ENCODE measurements at places on chromosomes 5 and 9.

DNA sequence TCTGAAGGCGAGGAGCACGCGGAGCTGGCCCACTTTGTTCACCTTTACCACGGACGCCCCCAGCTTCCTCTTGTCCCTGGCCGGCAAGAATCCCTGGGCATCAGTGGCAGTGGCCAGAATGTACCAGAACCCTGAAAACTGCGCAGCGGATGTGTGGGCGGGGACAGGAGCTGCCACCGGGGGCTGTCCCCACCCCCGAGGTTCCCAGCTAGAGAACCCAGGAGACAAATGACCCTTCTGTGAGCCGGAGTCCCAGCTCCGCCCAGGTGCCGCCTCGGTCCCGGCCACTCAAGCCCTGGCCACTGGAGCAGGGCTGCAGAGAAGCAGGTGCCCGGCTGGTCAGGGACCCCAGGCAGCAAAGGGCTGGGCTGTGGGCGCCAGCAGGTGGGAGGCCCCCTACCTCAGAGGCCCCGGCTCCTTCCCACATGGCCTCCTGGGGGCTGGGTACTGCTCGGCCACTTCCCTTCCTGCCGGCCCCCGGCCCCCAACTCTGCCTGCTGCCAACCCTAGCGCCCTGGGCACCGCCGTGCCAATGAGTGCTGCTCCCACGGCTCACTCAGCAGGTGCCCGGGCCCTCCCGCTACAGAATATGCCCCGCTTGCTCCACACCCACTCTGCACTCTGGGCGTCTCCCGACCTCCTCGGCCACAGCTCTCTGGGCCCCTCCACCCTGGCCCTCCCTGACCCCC, 713 bp downstream of the LCN10 start:
- DNase-seq = no peak

DNA sequence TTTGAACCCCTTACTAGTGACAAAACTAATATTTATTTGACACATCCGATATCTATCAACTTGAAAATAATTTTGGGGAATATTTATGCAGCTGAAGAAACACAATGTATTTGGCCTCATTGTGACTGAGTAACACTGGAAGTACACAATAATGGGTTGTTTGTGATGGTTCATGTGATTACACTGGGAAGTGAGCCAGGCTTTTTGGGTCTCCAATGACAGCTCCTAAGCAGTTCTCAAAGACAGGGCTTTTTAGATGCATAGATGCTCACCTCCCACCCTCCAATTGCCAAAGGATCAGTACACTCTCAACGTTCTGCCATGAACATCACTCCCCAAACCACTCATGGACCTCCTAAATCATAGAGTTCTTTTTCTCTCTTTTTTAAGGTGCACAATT, 170.0 kb downstream of the SLC24A2 start:
- DNase-seq = no peak

DNA sequence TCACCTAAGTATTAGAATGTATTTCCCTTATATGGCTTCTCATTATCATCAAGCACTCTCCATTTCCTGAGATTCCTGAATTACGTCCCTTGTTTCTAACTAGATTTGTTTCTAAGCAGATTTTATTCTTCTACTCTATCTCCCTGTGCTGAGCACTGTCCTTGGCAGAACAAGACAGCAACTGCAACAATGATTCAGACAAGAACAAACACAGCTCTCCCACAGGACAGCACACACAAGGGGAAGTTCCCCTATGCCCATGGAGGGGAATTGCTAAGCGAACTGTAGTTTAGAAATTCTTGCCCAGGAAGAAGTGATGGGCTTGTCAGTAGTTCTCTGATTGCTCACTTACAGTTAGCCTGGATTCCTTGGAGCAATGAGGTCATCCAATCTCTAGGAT, 759.9 kb downstream of the DTWD2 start:
- DNase-seq = no peak

DNA sequence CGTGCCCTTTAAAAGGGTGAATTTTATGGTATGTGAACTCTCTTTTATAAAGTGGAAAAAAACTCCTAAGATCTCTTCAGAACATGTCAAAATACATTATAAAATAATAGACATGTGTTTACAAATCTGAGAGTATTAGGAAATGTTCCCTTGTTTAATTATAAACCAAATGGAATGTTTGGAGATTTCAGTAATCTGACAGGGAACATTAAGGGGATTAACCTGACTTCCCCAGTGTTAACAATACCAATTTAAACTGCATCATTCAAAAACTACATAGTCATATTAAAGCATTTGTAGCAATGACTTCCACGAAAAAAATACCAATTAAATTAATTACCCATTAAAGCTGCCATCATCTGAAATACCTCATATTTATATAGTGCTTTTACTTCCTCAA, 1.6 kb upstream of the OCLN start:
- DNase-seq = no peak

DNA sequence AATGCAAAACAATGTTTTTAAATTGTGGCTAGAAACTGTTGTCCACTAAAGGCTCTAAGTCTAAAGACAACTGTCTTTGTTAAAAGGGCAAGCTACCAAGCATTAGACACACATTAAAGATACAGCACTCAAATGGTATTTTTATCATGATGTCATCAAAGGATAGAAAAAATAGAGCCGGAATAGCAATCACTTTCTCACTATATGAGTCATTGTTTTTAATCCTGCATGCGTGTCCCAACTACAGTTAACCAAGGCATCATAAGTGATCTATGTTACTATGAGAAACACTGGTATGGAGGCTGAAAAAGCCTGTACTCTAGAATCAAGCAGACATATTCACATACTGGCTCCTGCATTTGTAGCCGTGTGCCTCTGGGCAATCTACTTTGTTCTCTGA, 1.9 kb upstream of the PJA2 start:
- no peak for DNase-seq

GRCh38 chr5:81787474-81788242, 36.8 kb upstream of the SSBP2 start:
- no peak for DNase-seq

DNA sequence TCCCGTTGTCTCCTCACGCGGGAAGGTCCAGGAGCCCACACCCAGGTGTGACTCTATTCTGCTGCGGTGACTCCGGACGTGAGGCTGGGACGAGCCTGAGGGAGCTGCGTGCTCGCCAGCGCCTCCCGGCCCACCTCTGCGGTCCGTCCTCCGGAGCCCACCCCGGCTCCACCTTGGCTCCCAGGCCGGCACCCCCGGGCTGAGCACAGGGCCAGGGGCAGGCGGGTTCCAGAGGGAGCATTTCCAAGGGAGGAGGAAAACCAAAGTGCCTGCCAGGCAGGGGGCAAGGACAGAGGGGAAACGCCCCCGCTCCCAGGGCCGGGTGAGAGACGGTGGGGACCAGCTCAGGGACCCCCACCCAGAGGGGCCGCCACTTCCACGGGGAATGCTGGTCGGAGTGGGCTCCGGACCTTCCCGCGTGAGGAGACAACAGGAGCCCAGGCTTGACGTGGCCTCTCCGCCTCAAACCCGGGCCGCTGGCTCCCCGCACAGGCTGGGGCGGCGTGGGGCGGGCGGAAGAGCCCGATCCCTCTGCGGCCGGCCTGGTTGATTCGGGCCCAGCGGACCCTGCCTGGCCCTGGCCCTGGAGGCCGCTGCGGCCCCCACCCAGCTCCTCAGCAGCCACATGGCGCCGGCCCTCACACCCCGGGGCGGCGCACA, 26.0 kb downstream of the IRX4 start:
- DNase-seq = no peak

DNA sequence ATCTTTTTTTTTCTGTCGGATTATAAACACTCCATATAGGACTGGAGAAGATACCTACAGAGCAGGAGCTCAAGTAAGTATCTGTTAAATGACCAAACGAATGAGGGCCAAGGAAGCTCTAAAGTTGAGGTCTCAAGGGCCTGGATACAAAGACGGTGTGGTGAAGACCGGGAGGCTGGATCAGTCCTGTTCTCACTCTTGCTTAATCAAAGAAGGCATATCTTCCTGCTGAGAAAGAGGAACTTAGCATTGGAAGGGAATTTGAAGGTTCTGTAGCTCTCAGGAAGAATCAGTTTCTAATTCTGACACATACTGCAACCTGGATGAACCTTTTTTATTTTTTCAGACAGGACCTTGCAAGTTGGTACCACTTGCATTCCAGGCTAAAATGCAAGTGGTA, 28.3 kb upstream of the PAX5 start:
- no peak for DNase-seq

- no peak for DNase-seq
These were observed 76.8 kb downstream of the ZDHHC21 start for GRCh38 chr9:14616188-14616982.

- DNase-seq = no peak
These were observed 470.7 kb downstream of the CDK5RAP2 start for GRCh38 chr9:120109242-120109641.

DNA sequence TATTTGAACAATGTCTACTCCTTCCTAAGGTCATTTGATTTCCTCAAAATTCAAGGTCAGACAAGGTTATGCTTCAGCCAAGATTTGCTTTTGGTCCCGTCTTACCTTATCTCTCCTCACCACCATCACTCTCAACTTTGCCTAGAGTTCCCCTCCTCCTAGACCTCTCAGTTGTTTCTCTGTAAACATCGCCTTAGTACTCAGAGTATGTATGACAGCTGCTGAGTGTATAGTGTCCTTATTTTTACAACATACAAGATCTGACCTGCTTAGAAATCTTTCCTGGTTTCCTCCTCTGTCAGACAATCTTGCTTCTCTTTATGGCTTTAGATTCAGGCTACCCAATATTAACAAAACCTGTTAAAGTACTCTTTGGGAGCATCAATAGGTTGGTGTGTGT, 50.0 kb upstream of the C6 start:
- DNase-seq = no peak

GRCh38 chr9:120723565-120723964, 9.3 kb upstream of the MEGF9 start:
- no peak for DNase-seq

DNA sequence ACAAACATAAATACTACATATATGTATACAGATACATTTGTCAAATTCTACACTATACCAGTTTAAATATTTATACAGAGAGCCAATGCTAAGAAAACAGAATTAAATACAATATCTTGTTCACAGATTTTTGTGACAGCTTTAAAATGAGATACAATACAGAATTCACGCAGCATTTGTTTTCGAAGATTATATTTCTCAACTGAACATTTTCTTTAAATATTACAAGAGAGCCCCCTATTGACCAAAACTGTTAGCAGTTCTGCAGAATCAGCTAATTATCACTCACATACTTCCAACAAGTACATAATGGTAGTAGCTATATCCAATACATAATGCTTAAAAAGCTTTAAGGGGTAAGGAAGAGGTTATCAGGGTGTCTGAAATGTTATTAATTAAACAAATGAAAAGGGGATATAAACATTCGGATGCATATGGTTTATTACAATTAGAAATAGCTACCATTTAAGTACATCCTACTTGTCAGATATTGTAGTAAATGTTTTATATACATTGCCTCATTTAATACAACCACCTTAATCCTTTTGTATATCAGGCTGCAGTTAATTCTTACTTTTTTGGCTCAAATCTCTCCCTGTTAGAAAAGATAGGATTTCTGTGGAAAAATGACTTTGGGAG, 31.7 kb downstream of the ZDHHC21 start:
- DNase-seq = no peak

GRCh38 chr9:38074441-38074961, 5.5 kb upstream of the SHB start:
- no peak for DNase-seq

GRCh38 chr9:28190981-28191380, 617.7 kb upstream of the C9orf72 start:
- DNase-seq = no peak

DNA sequence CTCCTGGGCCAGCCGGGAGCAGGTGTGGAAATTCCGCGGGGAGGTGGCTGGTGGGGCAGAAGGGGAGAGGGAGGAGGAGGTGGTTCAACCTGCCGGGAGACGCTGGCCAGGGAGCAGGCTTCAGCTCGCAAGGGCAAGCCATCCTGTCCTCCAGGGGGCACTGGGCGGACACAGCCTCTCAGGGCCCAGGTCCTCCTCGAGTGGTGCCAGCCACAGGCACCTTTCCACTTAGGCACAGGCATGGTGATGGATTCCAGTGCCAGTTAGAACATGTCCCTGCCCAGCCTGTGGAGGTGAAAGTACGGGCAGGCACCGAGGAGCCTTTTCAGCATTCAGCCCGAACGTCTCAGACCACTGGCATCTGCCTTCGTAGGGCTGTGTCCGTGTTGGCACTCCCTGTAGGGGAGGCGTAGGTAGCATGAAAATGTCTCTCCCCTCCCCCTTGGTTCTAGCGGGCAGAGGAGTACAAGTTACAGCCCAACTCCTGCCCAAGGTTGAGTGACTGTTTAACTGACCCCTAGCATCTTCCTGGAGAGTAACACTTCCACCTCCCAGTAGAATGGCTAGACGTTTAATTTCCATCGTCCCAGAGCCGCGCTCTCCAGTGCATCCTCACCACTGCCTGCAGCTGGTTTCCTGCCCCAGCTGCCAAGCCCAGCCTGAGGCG, 48.9 kb downstream of the DAB2IP start:
- DNase-seq = no peak

GRCh38 chr9:38756702-38757101, 36.8 kb upstream of the FAM240B start:
- DNase-seq = no peak

DNA sequence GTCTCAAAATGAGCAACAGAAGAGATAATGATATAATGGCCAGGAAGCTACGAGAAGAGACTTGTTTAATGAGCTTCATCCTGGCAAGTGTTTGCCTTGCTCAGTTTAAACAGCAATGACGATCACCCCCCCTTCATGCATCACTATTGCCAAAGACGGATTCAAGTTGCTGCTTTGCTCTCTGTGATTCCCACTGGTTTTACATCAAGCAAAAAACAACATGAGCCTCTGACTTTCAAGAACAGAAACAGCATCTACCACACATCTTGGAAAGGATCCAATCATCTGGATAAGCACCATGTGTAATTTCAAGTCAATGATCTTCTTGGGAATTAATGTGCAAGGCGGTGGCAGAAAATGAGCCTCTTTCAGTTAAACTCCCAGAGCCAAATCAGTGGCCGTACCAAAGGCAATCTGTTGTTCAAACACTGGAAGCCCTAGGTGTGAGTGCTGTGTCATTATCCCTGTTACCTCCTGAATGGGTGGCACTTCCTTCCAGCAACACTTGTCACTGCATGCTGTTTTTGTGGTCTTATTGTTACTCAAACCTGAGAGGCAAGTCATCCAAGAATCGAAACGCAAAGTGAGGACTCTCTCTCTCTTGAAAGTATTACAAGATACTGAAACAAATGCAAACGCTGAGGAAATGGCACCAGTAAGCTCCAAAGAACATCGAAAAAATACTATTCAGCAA, 72.8 kb downstream of the MED27 start:
- no peak for DNase-seq

GRCh38 chr5:159095151-159095721, 4.5 kb downstream of the EBF1 start:
- DNase-seq = no peak

- no peak for DNase-seq
These were observed 92.5 kb upstream of the ZNF366 start for GRCh38 chr5:72599519-72600370.

DNA sequence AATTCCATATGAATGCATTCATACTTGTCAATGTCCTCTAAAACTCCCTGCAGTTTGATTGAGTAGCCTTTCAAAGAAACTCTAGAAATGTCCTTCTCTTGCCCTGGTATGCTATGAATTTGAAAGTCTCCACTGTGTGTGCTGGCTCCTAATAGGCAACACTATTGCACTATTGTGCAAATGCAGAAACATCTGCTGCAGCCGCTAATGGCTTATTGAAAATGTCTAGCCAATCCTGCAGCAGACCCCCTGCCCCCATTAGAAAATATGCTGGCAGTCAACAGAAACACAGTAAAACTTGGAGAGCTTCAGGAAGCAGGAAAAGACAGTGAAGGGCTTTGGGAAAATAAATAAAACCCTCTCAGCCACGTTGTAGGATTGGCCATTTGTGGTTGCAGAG, 87.3 kb upstream of the GRAMD2B start:
- DNase-seq = no peak

- DNase-seq = no peak
These were observed 81.7 kb downstream of the PDE8B start for GRCh38 chr5:77292026-77292757.
